Fibroblast of upper back skin (primary cell): ENCODE measurements at places on chromosomes 3 and 15.

GRCh38 chr15:76432604-76433003 is 96.0 kb downstream of the ISL2 start:
- DNase-seq = no peak

DNA sequence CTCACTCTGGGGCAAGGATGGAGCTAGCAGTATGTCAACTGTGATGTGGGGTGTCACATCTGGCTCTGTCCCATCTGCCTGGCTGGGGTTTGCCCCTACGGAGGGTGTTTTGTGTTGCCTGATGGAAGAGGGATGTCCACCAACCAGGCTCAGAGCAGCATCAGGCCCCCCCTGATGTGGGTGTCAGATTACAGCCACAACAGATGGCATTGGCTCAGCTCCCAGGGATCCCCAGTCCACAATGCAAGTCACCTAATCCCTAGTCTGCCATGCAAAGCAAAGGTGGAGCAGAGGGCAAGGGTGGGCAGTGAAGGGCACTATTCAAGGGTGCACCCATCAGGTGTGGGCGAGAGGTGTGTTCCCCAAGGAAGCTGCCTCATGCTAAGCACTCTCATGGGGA is 48.9 kb upstream of the AMOTL2 start:
- peak; percentile 66 for DNase-seq

- DNase-seq = no peak
Observed at GRCh38 chr15:39743611-39744010, 39.0 kb downstream of the FSIP1 start.

DNA sequence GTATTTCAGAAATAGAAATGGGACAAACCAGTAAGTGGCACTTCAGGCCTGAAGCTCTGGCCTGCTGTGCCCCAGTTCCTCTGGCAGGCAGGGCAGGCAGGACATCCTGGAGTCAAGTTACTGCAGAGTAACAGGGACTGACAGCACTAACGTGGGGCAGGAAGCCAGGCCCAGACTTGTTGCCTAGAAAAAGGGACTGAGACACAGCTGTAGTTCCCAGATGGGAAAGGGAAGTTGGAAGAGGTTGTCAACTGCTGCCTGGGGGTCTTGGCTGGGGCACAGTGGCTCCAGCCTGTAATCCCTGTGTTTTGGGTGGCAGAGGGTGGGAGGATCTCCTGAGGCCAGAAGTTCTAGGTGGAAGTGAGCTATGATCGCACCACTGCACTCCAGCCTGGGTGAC is 171.9 kb downstream of the FMN1 start:
- peak; percentile 58 for DNase-seq
